Fibroblast of skin of scalp (primary cell): ENCODE measurements at places on chromosomes 5 and 9.

DNA sequence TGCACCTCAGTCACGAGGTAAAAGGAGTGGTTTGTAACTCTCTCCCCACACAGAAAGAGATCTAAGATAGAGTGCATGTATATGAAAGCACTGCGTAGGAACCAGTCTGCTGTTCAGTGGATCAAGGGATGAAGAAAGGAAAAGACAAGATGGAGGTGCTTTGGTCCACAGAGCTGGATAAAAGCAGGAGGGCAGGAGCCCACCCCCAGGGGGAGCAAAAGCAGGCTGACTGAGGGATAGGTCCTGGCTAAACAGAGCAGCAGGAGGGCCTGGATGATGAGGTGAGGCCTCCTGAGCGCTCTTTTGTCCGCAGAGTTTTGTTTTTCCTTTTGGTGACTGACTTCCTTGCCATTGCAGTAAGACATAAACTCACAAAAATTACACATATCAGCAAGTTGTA is 293.5 kb upstream of the C9orf72 start:
- DNase-seq: no peak

- no peak for DNase-seq
Measured at GRCh38 chr9:82153032-82153431, 164.5 kb downstream of the SPATA31D1 start.

DNA sequence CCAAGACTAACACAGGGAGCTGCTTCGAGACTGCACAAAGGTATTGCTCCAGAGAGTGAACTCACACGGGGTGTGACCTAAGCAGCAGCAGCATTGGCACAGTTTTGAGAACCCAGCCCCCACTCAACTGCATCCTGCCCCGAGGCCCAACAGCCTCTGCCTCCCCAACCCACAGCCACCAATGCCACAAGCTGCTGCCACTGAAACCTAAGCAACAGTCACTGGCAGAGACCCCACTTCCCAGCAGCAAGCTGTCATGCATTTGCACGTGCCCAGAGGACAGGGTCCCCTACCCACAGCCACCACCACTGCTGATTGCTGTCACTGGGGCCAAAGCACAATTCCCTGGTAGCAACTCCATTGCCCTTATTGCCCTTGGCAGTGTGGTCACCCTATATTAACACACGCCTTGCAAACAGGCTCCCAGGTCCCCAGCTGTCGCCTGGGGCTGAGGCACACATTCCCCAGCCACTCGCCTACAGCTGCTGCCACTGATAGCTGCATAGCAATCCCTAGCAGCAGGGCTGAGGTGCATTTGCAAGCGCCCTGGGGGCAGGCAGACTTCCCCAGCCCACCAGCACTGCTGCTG is 141.0 kb downstream of the AGTPBP1 start:
- no peak for DNase-seq

DNA sequence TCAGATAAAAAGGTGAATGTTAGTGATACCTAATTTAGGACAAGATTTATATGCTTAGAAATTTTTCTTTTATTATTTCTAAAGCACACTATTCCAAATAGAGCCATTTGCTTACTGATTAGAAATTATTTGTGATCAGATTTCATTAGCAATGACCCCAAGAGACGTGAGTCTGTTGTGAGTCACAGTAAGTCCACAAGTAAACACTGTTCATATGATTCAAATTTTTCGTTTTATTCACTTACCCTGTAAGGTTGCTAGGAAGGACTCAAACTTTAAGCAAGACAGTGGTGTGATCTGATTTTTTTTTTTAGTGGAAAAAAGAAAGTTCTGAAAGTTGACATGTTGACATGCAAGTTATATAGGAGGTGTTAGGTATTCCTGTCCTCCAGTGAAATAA is 1.2 kb downstream of the CARD6 start:
- DNase-seq: no peak

- peak; percentile 3 for DNase-seq
Measured at GRCh38 chr9:99749641-99750040, 72.0 kb upstream of the NR4A3 start.

- DNase-seq: no peak
Measured at GRCh38 chr9:92061184-92061583, 54.0 kb downstream of the SPTLC1 start.

GRCh38 chr5:81426359-81427030 is 32.6 kb upstream of the ACOT12 start:
- no peak for DNase-seq

GRCh38 chr5:6556089-6556801 is 76.6 kb downstream of the NSUN2 start:
- peak; percentile 14 for DNase-seq

DNA sequence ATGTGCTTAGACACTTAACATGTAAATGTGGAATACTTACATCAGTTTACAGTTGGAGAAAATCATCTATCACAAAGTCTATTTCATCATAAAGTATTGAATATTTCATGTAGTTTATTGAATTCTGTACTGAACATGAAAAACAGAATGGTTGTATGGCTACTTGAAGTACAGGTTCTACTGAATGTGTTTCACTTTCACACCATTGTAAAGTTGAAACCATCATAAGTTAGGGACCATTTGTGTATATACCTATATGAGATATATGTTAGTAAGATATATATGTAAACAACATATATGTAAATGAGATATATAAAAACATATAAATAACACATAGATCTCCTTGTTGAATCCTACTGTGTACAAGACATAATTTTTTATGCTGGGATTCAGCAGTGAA is 63.0 kb upstream of the TAF11L2 start:
- DNase-seq: no peak

DNA sequence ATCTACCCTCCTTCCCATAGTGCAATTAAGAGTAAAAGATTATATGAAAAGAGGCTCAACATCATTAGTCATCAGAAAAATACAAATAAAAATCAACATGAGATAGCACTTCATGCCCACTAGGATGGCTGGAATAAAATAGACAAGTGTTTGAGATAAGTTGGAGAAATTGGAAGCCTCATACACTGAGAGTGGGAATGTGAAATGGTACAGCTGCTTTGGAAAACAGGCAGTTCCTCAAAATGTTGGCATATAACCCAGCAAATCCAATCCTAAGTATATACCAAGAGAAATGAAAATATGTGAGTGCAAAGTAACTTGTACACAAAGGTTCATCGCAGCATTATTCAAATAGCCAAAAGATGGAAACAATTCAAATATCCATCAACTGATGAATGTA is 9.8 kb downstream of the SPATA31D3 start:
- no peak for DNase-seq

GRCh38 chr9:132903574-132904492 is 25.1 kb downstream of the SPACA9 start:
- DNase-seq: no peak

DNA sequence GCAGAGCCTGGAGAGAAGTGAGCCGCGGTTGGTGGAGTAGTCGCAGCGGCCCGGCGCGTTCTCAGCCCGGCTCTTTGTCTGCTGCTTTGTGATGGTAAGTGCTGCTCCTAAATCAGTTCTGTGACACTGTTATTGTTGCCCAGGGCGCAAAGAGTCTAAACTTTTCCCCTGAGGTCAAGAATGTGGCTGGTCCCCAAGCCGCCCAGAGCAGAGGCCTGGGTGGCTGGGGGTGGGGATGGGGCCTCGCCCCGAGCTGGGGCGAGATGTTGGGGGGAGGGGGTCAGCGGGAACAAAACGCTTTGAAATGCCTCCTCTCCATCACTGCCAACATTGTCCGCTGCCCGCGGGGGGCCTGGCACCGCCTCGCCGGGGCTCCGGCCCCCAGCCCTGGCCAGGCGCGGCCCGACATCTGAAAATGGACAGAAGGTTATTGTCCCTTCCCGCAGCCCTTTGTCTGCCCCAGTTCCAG is 11.7 kb upstream of the CERCAM start:
- no peak for DNase-seq

DNA sequence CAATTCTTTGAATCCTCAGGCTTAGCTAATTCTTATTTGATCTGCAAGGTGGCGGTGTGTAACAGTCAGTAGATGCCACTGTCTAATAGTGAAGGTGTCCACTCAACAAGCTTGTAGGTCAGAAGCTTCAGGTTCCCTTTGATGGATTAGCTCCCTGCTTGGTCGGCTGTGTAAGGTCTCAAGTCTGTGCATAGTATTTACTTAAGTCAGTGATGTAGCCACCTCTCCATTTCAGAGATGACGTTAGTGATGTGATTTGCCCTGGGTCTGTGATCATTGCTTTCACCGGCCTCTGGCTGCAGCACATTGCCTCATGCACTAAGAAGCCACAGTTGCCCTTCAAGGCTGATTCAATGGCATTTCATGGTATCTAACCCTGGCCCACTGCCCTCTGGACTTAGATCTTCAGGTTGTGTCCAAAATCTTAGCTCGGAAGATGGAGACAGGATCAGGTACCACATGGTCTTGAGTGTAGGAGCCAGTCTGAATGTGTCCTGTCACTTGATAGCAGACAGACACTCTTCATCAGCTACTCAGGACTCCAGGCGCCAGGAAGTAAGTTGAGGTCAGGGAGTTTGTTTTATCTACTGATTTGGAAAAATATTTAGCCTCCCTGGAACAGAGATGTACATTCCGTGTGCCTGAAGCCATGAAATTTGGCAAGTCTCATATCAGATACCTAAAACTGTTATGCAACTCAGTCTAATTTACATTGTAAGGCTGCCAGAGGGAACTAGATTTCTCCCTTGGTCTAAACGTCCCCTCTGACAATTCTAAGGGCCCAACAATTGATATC is 42.9 kb downstream of the SUB1 start:
- no peak for DNase-seq

- peak; percentile 98 for DNase-seq
Measured at GRCh38 chr5:32027717-32028458, 146.2 kb downstream of the GOLPH3 start.

- DNase-seq: no peak
Measured at GRCh38 chr5:126265917-126266316, 157.3 kb upstream of the GRAMD2B start.

GRCh38 chr5:144548936-144549335 is 378.3 kb downstream of the KCTD16 start:
- DNase-seq: no peak

DNA sequence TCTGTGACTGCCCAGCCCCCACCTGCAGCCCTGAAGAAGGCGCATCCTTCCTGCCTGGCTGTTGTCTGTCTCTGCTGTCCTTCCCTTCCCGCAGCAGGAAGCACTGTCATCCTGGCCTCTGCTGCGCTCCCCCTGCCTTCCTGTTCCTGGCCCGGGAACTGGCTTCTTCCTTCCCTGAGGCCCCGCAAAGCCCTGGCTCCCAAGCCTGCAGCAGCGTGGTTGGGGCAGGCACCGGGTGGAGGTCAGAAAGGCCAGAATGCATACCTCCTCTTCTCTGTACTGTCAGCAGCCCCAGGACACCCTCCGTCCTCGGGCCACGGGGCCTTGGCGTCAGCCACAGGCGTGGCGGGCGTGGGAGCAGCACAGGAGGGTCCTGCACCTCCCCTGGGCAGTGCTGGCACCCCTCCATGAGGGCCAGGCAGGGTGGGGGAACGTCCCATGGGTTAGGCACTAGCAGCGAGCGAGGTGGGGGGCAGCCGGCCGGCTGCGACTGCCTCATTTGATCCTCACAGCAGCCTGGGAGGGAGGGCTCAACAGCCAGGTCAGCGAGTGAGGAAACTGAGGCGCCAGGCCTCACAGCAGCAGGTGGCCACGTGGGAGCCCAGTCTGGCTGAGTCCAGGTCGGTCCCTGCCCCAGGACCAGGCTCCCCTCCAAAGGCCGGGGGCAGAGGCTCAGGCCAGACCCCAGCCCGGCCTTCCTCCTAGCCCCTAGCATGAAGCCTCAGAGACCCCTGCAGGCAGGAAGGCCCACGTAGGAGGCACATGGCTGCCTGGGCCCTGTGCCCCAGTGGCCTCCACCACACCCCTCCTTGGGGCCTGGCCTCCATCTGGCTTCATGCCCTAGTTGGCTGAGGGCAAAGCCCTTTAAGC is 9.4 kb downstream of the FLT4 start:
- DNase-seq: no peak

- peak; percentile 81 for DNase-seq
Measured at GRCh38 chr9:110192531-110193261, 15.3 kb downstream of the C9orf152 start.

DNA sequence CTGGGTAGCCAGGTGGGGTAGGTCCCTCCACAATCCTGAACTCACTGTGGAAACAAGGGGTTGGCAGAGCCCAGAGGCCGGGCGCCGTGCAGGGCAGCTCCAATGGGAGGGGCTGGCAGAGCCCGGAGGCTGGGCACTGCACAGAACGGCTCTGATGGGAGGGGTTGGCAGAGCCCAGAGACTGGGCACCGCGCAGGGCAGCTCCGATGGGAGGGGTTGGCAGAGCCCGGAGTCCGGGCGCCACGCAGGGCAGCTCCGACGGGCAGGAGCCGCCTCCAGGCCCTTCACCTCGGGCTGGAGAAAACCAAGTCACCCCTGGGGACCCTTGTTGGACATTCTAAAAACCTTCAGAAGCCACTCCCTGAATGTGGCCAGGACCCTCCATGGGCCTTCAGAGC is 9.3 kb downstream of the NACC2 start:
- DNase-seq: no peak

- peak; percentile 30 for DNase-seq
Measured at GRCh38 chr5:73763300-73764032, 137.5 kb downstream of the ARHGEF28 start.

GRCh38 chr9:136022731-136023409 is 61.7 kb upstream of the UBAC1 start:
- no peak for DNase-seq

GRCh38 chr5:168917947-168918600 is 338.9 kb upstream of the PANK3 start:
- no peak for DNase-seq

DNA sequence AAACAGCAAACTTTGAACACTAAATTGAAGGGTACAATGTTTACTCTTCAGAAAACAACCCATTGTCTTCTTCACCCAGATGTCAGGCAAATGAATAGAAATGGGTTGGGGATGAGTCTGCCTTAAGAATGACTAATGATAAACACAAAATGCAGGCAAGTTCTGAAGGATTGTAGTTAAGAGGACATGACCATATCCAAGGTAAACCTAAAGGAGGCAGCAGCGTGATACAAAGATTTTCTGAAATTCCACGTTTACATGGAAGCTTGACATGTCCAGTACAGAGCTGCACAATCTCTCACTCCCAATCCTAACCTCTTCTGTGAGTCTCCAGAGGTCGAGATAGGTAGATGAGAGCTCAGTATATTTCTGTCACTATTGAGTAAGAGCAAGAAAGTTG is 1263.2 kb upstream of the CDH6 start:
- DNase-seq: no peak

DNA sequence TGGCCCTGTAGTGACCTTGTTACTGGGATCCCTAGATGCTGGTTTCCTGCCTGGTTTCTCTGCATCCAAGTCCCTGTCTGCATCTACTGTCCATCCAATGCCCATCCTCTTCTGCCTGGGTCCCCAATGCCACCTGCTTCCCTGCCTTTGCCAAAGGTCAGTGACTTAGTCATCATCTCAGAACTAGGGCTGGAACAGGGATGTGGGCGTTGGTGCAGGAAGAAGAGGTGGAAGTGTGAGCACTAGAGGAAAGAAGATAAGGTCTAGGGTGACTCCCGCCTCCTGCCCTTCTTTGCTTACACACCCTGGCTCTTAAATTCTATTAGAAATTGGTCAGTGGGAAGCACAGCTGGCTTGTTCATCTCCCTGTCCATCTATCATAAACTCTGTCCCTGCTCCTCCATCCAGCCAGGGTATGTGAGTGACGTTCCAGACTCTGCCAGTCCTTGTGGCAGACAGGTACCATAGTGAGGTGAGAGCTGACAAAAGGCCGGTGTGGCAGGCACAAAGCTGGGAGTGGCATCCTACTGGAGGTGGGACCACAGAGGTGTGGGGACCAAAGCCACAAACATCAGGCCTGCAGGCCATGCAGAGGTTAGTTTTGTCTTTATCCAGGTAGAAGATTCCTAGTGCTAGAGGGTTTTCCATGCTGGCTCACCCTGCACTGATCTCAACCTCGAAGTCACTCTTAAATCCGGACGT is 9.2 kb downstream of the PTPN3 start:
- DNase-seq: no peak

- peak; percentile 51 for DNase-seq
Measured at GRCh38 chr5:133273661-133274596, 222.1 kb downstream of the HSPA4 start.
